Left renal cortex interstitium (tissue), 4 donors: ENCODE measurements at places on chromosomes 7 and 10. TPM values are rescaled to one million over a fixed set of nuclear protein-coding genes. Genes with fewer than 3 reads are reported as not detected.

Gene TMEM196
- polyA plus RNA-seq: not detected

Gene IFIT1B
- polyA plus RNA-seq: 0.38 TPM

Gene PRF1
- polyA plus RNA-seq: 1.1 TPM

Gene SLC18A3
- not detected for polyA plus RNA-seq

Gene IFIT1
- polyA plus RNA-seq: 20.4 TPM

Gene UBN2
- 9.4 TPM for polyA plus RNA-seq

Gene LRRC18
- 0.19 TPM for polyA plus RNA-seq

Gene MRPL43
- polyA plus RNA-seq: 98.5 TPM

Gene TCTN3
- polyA plus RNA-seq: 77.3 TPM

Gene ST8SIA6
- 1.3 TPM for polyA plus RNA-seq

Gene CPA4
- 0.10 TPM for polyA plus RNA-seq

Gene PLXDC2
- 34.1 TPM for polyA plus RNA-seq
